HuH-7 (cell line): ENCODE measurements at places on chromosomes 3 and 15.

DNA sequence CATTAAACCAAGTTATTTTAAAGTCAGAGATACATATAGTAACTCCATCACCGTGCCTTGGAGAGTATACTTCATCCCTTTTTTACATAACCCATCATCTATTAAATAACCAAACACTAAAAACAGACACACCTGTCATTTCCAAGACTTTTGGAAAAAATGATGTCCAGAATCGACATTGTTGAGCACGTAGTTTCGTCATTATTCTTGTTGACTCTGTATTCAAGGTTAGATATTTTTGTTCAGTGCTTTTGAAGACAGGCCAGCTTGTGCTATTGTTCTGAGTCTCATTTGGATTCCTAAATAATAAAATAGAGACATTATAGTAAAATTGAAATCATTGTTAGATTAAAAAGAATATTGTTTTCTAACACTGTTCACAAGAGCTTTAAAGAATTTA is 51.2 kb downstream of the BCHE start:
- no peak for DNase-seq

DNA sequence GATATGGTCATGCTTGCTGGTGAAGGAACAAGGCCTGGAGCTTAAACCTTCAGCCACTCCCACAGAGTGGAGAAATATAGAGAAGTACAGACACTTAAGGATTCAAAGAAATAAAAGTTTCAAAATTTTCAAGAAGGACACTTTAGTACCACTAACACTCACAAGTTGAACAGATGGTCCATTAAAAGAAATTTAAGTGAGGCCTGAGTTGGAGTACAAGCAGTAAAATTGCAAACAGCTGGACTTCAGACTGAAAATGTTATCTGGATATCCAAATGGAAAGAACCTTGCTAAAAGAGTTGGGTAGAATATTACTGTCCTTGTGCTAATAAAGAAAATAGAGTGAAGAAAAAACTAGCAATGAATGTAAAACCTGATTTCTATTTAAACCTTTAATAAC is 397.1 kb upstream of the KCNMB2 start:
- DNase-seq = no peak

GRCh38 chr3:161389445-161390035 is 18.2 kb upstream of the SPTSSB start:
- DNase-seq = no peak

DNA sequence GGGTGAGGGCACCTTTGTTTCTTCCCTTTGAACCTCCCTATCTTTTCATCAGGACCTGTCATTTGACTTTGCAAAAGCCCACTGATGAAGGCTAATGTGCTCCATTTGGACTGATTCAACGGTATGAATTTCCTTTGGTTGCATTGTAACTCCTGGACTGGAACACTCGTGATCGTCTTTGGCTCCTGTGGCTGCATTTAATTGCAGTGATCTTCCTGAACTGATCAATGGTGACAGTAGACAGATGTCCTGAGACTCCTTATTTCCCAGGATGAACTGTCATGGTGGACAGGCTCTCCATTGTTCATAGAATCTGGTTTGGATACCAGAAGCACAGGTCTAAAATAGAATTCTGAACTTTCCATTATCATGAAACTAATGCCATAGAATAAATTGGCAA is 224.8 kb upstream of the GAP43 start:
- DNase-seq = no peak

DNA sequence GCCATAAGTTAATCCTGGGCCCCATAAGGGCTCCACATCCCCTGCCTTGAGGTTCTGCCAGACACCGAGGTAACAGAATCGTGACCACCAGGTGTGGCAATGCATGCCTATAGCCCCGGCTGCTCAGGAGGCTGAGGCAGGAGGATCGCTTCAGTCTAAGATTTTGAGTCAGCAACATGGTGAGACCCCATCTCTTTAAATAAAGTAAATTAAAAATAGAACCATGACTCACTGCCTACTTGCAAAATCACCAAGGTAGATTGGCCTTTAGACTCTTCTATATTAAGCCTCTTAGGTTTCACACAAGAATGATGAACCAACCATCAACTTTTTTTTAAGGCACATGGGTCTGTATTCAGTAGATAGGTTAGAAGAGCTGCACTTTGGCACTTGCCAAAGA is 9.7 kb downstream of the WDR5B start:
- DNase-seq = no peak

DNA sequence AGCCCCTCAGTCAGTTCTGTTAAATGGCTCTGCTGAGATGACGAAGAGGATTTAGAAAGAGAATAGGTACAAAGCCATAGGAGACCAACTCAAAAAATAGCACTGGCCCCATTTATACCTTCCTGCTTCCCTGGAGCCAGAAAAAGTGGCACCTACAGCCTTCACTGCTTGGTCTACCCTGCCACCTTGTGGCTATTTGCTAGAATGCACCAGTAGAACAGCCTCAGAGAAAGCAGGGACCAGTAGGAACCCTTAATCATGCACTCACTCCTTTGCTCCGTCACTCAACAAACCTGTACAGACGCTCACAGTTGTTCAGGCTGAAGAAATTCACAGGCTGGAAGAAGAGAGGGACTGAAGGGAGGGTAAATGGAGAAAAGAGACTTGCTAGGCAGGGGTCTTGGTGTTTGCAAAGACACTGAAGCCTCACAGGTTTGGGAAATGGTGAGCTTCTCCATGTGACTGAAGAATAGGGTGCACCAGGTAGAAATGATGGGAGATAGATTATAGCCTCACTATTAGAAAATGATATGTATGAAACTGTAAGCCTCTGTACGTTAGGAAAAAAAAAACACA is 12.1 kb upstream of the RTP2 start:
- peak; percentile 71 for DNase-seq

DNA sequence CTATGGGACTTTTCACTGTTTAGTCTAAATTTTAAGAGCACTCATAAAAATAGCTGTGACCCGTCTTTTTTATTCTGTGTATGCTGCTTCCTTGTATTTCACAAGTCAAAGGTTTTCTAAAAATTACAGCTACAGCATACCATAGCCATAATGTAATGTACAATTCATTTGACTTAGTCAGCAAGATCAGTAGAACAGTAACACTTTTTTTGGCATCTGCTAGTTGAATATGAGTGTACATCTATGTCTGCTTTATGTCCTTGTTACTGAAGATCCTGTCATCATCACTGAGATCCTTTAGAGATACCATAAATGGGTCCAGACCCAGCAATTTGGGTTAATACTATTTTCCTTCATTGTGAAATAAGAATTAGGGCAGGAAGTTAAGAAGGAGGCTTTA is 42.2 kb downstream of the CMSS1 start:
- DNase-seq = no peak

GRCh38 chr3:65837604-65838003 is 201.1 kb downstream of the MAGI1 start:
- DNase-seq = no peak

- DNase-seq = no peak
These were observed 215.5 kb upstream of the KCNMB2 start for GRCh38 chr3:178320456-178321351.

DNA sequence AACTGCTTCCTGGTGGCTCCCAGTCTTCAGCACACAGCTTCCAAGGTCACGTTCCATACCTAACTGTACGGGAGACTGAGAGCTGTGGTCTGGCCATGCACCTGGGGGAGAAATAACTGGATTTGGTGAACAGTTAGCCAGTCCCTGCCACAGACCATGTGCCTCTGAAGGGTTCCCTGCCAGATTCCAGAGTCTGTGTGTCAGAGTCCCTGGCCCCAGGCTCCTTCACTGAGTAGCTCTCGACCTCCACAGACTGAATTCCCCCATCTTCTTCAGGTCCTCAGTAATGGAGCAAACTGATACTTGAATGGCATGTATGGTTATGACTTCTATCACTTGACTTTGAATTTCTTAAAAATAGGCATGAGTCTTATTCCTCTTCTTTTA is 17.5 kb downstream of the MKRN2OS start:
- DNase-seq = no peak

DNA sequence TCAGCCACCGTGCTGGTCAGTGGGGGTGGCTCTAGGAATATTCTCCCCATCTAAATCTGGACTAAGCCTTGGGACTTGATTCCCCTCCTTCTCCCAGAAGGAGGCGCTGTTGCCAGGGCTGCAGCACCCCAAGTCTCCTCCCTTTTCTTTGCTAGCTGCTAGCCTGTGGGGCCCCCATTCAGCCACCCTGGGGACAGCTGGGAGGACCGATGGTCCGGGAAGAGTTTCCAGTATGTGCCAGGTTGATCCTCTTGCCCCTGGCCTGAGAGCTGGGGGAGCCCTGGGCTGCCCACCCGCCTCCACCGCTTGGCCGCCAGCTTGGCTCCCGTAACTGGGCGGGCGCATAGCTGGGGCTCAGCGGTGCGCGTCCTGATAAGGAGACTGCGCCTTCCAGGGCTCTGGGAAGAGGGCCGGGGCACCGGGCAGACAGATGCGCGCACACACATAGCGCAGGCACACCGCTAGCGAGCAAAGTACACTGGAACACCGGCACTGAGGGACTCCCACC is 4.2 kb downstream of the SMAD6 start:
- DNase-seq = no peak

GRCh38 chr3:119206611-119207511 is 33.5 kb downstream of the UPK1B start:
- DNase-seq = peak; percentile 41

DNA sequence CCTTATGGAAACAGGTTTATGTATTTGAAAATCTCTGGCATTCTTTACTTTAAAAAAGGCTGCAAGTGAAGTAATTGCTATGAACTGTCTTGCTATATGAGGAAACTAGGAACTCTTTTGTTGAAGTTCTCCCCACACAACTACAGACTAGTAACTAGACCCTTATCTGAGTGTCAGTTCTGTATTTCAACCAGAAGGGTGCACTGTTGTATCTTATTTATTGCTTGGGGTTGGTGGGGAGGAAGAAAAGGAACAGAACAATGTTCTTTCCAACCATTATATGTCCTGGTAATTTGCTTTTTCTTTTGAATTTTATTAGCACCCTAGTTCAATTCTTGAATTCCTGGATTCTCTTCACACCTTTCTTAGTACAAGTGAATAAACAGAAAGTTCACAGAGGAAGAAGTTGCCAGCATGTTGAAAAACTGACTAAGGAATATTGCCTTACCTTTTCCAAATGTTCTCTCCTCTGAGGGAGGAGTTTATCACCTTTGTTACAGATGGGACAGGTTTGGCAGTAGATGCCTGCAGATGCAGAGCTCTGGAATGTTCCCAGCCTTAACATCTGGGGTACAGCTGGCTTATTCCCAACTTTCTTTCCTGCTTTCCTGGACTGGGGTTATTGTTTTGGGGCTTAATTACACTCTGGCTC is 162.4 kb upstream of the CFAP20DC start:
- DNase-seq = peak; percentile 21

- DNase-seq = no peak
These were observed 66.4 kb upstream of the CHD2 start for GRCh38 chr15:92833493-92834271.

- no peak for DNase-seq
These were observed 70.4 kb downstream of the ST6GAL1 start for GRCh38 chr3:187000711-187001151.

DNA sequence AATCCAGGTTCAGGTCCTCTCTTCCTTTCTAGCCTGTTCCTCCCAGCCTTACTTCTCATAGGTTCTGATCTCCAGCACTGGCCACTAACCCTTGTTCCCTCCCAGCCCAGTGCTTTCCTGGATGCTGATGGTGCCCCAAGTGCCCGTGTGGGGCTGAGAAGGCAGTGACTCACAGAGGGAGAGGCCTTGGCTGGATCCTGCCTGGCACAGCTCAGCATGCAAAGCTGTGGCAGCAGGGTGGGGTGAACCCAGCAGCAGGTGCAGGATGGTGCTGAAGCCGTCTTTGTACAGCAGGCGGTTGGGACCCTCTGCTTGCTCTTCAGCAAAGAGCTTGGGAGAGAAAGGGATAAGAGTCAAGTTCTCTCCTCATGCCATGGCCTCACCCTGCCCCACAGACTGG is 7.6 kb downstream of the LPCAT4 start:
- no peak for DNase-seq

- no peak for DNase-seq
These were observed 264.1 kb downstream of the ADAMTSL3 start for GRCh38 chr15:83918011-83918410.

DNA sequence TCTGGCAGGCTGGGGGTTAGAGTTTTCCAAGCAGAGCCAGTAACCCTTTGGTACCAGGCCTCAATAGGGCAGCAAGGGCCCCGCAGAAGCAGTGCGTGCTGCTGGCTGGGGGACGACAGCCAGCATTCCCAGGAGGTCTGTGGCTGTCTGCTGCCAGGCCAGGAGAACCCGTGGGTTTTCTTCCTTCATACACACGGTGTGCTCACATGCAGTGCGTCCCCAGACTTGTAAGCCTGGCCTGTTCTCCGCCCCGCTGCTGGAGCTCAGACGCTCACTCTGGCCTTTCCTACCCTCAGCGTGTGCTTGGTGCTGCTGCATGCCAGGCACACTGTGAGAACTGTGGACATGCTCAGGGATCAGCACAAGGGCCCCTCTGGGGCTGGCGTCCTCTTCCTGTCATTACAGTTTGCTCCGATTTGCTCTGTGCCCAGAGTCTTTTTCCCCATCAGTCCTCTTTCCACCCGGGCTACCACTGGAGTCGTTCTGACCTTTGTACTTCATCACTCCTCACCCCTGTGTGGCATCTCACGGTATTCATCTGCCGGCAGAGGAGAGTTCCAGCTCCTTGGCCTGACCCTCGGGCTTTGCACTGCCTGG is 149.5 kb downstream of the DNAJB8 start:
- DNase-seq = no peak

- DNase-seq = no peak
These were observed 288.4 kb downstream of the KCNH8 start for GRCh38 chr3:19436746-19437145.

DNA sequence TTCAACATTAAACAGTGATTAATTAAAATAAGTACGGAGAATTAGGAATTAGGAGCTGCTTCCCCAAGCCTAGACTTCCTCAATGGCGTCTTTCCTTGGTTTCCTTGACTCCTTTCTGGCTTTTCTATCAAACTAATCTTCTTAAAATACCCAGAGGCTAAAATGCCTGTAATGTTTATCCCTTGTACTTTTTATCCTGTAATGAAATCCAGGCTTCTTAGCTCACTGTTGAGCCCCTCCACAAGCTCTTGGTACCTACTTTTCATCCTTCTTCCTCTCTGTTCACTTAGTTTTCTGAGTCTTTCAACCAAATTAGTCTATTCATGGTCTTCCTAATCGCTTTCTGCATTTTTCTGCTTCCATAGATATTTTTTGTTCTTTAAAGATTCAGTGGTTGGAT is 6.9 kb upstream of the UBE2E1 start:
- no peak for DNase-seq

- no peak for DNase-seq
These were observed 7.0 kb upstream of the JMJD7 start for GRCh38 chr15:41820791-41821423.
